ENCODE measurements at places on chromosomes 1 and 21. TPM values are rescaled to one million over a fixed set of nuclear protein-coding genes. Genes with fewer than 3 reads are reported as not detected.
A peak's percentile ranks its signal among the peaks of the same experiment; 100 is the strongest.

GRCh38 chr1:1437033-1437903, 1.8 kb downstream of the VWA1 start:
- DNase-seq: no peak

DNA sequence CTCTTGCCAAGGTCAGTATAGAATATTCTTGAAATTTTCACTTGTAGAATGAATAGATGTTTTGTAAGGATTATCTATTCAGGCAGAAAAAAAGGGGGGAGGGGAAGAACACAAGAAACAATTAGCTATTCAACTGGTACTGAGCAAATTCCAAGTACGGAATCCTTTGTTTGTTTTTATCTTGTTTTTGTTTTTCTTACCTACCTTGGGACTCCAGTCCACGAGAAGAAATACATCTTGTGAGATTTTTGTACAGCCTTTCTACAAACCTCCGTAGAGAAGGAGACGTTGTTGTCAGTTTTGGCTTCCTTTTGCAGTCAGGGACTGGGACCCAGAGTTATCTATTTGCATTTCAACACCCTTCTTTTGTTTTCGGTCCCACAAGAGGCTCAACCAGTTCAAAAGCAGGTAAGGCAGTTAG, 36.0 kb downstream of the ZNF281 start:
- no peak for DNase-seq

TMEM69 gene
- total RNA-seq: 29.6 TPM

SNAPIN gene
- 52.8 TPM for total RNA-seq

- peak; percentile 76 for DNase-seq
These were observed 3.8 kb downstream of the FBXO2 start for GRCh38 chr1:11650331-11650991.

- DNase-seq: no peak
These were observed 169.9 kb downstream of the BRINP2 start for GRCh38 chr1:177340601-177341067.

DNA sequence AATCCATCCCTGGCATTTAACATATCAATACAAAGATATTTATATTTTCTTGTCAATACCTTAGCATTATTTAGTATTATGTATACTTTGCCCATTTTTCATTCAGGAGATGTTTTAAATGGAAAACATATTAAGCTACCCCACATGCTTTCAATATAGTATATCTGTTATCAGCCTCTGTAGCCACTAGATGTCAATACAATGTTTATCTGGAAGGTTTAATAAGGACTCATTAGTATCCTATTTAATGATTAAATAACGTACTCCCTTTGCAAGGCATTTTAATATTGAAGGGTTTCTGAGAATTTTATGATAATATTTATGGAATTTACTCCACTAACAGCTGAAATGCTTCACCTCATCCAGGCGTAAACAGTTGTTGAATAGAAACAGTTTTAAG, 329.5 kb upstream of the ADGRL2 start:
- no peak for DNase-seq

DNA sequence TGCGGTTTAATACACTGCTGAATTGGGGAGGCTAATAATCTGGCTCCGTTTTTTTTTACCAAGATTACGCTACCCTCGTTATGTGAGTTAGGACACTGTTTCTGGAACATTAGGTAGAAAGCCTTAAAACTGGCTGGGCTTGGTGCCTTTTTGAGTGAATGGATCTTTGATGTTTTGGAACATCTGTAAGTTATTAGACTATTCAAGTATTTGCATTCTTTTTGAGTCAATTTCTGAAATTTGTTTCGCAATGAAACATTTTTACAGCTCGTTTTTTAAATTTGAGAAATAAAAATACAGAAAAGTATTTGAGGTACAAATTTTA, 106.9 kb downstream of the LTN1 start:
- DNase-seq: no peak

GRCh38 chr1:160438935-160439334, 38.6 kb downstream of the VANGL2 start:
- DNase-seq: no peak

- DNase-seq: no peak
These were observed 207.6 kb upstream of the NFIA start for GRCh38 chr1:60874718-60875117.

DNA sequence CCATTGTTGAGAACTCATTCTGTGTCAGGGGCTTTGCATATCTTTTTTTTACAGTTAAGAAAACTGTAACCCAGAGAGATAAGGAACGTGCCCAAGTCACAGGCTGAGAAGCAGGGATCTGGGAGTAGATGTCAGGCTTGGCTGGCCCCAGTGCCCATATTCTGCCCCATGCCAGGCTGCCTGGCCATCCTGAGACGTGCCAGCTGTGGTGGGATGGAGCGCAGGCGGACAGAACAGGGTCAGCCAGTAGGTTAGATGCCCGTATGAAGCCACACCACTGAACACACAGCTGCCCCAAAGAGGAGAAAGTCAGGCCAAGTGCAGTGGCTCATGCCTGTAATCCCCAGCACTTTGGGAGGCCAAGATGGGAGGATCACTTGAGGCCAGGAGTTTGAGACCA, 55.9 kb downstream of the SLC66A1 start:
- DNase-seq: no peak

DNA sequence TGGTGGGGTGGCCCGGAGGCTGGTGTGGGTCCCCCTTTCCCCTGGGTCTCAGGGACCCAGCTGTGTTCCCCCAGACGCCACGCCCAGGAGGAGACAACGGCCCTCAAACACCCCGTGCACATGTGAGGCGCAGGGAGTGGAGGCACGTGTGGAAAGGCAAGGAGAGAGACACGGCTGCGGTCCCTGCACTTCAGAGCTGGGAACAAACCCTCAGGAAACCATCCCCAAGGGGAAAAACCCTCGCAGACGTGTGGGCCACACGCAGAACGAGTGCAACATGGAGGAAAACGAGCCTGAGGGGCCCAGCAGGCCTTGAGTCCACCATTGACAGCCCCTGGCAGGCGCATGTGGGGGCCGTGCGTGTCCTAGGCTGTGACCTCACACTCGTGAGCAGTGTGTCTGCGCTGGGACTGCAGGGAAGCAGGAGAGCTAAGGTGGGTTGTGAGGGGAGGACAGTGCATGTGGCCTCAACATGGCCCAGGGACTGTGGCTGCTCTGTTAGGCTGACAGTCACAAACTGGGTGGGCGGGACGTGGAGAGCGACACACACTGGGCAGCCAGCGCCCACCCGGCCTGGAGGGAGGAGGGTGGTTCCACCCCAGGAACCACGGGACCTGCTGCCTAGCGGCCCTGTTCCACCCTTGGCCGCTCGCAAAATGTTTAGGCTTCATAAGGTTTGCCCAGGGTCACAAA, 20.0 kb downstream of the ITGB2 start:
- DNase-seq: no peak

LEFTY2 gene
- not detected for total RNA-seq

- DNase-seq: peak; percentile 92
These were observed at the start of gene CKS1B for GRCh38 chr1:154974102-154974807. TSS of gene CKS1B (plus strand) at chr1:154974681. CDS start at chr1:154974746, 65 bp downstream.

DNA sequence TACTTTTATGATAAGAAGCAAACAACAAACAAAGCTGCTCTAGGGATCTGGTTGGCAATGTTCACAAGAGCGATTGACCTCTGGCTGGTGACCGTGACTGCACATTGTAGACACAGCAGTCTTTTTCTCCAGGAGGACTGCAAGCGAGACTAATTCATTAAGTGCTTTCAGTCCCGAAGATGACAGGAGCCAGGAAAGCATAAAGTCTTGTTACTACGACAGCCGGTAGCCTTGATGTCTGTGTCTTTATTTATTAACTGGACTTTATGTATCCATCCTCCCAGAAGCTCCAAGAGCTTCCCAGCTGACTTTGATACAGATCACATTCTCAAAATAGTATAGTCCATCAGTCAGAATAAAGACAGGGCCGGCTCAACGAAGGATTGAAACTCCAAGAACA, 18.2 kb downstream of the FAM163A start:
- DNase-seq: no peak

DNA sequence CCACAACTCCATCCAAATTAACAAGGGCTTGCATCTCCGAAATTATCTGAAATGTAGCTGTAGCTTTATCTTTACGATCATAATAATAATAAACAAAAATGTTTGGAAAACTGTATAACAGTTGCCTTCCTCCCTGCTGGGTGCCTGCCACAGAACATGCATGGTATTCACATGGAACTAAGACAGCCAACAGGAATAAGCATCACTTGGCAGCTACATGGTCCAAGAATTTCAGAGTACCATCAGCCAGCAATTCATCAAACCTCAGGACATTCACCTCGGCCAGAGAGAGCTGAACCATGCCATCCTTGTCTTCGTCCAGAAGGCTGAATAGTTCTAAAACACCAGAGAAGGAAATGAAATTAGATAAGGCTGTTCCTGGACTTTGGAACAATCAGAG, 122.7 kb downstream of the CAPN8 start:
- no peak for DNase-seq

B3GALNT2 gene
- 32.0 TPM for total RNA-seq

- DNase-seq: no peak
These were observed 109.8 kb downstream of the GLIS1 start for GRCh38 chr1:53629101-53629691.

GRCh38 chr1:81806432-81806770, 5.7 kb downstream of the ADGRL2 start:
- DNase-seq: no peak

- DNase-seq: no peak
These were observed 427.8 kb upstream of the ZP4 start for GRCh38 chr1:238318294-238319110.

DNA sequence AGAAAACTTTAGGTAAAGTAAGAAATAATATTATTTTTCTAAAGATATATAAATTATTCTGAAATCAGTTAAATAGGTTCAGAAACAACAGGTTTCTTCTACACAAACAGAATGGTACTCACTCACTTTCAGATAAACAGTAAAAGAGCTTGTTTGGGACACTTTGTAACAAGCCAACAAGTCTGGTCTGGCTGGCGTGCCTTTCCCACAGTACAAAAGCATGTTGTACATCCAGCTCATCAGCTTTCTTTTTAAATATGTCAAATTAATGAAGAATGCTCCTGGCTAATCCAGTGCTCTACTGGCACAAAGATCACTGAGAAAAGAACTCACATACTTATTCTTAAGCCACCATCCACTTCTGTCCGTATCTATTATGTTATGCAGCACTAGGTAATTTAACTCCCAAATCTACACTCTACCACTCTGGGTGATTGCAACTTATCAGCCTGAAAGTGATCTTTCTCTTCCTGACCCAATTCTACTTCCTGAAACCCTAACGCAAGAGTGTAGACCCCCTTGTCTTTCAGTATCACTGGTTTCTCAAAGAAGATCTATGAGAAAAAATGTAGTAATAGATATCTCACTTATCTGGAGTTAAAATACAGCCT, 32.6 kb downstream of the TRIT1 start:
- DNase-seq: no peak

DNA sequence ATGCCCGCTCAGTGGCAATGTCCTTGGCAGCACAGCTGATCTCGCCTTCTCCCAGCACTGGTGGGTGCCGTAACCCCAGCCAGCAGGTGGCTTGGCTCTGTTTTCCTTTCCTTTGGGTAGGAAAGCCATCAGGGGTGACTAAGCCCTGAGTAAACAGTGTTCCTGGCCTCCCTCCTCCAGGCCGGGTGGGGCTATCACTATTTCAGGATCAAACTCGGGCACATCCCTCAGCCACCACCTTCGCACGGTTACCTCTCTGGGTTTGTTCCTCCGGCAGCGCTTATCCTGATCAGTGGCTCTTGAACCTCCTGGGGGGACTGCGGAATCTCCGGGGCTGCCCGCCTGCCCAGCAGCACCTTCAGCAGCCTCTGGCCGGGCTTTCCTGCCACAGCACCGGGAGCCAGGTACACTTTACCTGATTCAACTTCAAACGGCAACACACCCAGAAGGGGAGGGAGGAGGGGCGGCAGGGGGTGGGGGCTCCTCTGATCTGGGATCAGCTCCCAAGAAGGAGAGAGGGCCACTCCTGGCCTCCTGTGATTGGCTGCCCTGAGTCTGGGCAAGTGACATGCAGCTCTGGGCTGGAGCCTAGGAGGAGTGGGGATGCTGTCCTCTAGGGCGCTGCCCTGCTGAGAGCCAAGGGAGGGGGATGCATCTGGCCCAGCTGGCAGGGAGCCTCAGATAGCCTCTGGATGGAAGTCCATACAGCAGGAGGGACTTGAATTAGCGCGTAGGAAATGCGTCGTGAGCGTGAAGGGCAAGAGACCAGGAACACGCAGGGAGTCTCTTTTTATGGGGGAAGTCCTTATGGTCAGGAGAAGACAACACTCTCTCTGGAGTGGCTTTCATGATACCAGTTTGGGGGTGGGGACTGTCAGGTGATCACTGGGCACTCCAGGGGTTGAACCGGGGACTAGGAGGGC, at the start of gene ASCL5:
Gene ASCL5 (minus strand): TSS at position 353 of the 923 bp plus-strand sequence. CDS start 11,812 bp downstream, outside the sequence.
- no peak for DNase-seq

DYNLT5 gene
- 1.6 TPM for total RNA-seq

CRTC2 gene
- 34.1 TPM for total RNA-seq

KCNJ15 gene
- total RNA-seq: 0.40 TPM

DNA sequence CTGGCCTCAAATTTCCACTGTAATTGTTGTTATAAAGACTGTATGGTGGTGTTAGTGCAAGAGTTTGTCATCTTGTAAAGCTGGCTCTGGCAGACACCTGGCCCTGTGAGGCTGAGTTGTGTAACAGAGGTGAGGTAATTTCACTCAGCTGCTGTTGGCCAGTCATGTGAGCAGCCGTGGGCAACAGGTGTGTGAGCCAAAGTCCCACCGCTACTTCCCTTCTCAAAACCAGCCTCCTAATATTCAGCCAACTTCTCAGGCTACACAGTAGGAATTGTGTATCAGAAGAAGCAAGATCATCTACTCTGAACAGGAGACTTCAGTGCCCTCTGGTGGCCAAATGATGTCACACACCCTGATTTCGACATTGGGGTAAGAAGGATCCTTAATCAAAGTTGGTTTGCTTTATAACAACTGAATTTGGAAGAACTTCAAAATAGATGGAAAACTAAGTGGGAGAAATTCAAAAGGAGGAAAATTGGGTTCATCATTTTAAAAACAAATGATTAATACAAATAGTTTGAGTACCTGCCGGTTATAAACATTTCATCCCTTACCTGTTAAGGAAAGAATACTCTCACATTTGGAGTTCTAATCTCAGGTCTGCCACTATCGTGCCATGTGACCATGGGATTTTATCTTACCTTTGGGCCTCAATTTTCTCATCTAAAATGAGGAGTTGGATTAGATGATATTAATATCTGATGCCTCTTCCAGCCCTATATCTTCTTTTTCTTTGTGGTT, 2.6 kb upstream of the CREG1 start:
- DNase-seq: peak; percentile 74

GNAT2 gene
- total RNA-seq: not detected

SDC3 gene
- 129 TPM for total RNA-seq

DNA sequence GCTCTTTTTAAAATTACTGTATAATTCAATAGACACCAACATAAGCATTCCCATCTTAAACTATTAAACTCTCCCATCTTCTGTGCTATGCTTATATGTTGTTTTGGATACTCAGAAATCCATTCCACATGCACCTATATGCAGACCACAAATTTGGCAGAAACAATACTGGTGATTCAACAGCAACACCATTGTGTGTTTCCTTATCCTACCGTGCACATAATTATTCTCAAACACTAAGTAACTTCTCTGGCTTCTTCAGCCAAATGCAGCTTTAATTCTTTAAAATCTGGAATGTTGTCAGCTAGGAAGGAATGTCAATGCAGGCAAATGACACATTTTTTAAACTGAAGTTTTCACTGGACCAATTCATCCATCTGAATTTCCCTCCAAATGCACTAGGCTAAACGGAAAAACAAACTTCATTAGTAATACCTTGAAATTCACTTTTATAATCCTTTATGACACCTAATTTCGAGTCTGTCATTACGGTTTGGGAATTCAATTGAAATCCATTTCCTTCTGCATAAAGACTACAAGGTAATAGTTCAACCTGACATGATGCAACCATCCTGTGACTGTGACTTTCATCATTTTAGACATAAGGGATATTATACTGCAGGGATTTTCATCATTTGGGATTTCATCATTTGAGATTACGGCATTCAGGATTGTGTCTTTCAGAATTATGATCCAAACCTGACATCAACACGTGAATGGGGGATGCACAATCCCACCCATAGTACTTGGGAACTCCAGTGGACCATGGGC, 308.5 kb downstream of the LTN1 start:
- DNase-seq: no peak

Measured in neural crest cell (in vitro differentiated cells).